Adrenal gland (tissue), 19 donors: ENCODE measurements at places on chromosomes 7 and 10.

DNA sequence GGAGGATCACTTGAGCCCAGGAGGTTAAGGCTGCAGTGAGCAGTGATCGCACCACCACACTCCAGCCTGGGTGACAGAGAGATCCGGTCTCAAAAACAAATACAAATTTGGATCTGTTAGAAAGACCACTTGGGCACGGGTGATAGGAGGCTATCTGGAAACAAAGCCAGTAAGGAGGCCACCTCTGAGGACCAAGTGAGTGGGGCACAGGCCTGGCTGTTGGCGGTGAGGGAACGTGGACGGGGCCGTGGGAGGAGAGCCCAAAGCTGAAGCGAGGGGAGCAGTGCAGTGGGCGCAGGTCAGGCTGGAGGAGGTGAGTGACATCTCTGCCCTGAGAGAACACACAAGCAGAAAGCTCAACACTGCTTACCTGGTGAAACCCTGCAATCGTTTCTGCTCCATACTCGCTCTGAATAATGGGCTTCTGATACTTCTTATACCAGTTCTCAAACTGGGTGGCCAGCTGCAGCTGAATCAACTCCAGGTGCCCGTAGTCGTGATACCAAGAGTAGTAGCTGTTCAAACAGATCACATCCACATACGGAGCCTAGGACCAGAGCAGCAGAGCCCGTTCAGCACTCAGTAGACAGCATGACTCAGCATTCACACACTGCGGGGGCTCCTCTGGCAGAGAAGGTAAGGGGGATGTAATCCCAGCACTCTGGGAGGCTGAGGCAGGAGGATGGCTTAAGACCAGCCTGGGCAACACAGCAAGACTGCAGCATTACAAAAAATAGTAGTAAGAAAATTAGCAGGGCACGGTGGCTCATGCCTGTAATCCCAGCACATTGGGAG lies 14.5 kb downstream of the GUSB start:
- H3K27me3 ChIP-seq: no peaks in the 10 kb centered on the region
- no peak overlapping the region for H3K4me3 ChIP-seq
- peaks cover 94% of the 10 kb centered on the region for H3K36me3 ChIP-seq
- no peak for DNase-seq

GRCh38 chr7:123120286-123120685 lies 79.5 kb downstream of the SLC13A1 start:
- no peak overlapping the region for H3K27ac ChIP-seq
- no peaks in the 10 kb centered on the region for H3K4me1 ChIP-seq
- H3K27me3 ChIP-seq: no peaks in the 10 kb centered on the region
- H3K4me3 ChIP-seq: no peak overlapping the region
- no peaks in the 10 kb centered on the region for H3K36me3 ChIP-seq

DNA sequence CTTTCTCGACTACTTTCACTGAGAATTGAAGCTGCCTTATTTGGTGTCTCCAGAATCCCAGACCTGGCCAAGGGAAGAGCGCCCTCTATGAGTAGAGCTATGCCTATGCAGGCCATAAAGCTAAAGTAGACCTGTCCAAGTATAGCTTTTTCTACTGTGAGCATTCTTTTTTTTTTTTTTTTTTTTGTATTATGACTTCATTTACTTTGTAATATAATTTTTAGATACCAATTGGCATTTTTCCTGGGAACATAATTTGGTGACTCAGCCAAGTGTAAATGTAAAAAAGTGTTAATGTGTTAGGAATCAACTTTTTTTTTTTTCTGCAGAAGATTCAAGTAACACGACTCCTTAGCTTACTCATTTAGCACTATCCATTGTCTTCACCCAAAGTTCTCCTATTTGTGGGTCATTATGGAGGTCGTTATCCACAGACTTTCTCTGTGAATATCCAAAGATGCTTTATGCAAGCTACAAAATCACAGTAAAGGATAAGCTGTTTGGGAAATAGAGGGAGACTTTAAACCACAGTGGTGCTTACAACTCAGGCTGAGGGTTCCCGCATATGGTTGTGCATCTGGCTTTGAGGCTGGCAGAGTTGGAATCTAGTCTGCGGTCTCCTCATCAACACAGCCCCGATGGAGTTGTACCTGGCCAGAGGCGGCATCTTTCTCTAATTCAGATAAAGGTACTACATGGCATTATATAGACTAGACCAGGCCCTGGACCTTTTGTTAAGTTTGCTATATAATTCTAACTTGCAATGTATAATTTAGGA lies 1040.2 kb upstream of the SORCS1 start:
- H3K36me3 ChIP-seq: no peaks in the 10 kb centered on the region
- DNase-seq: no peak
- H3K4me1 ChIP-seq: no peaks in the 10 kb centered on the region
- no peak overlapping the region for H3K4me3 ChIP-seq

DNA sequence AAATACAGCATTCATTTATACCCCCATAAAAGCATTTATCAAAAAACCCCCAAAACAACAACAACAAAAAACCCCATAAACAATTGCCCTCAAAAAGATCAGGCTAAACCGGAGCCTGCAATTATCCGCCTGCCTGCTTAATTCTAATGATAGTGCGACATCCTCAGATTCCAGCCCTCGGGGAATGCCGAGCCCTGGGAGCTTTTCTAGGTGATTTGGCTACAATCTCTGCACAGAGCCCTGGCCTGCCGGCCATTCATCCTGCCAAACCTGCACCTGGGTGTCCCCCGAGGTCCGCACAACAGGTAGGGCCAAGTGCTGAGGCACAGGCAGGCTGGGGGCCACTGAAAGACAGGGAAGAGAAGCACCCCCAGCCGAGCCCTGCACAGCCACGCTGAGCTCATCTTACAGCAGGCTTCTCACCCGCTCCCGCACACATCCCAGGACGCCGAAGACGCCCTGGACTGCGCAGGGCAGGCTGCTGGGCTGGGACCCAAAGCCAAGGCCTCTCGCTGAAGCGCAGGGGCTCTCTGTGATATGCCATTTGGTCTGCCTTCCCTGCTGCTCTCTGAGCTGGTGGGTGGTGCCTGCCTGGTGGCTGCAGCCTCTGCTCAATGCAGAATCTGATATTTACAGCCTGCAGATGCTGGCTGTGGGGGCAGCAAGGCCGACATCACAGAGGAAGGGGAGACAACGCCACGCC lies 57.5 kb downstream of the CAMK2B start:
- no peak overlapping the region for H3K27ac ChIP-seq
- no peaks in the 10 kb centered on the region for H3K36me3 ChIP-seq
- no peaks in the 10 kb centered on the region for H3K27me3 ChIP-seq
- no peak overlapping the region for H3K4me3 ChIP-seq
- no peaks in the 10 kb centered on the region for H3K4me1 ChIP-seq

GRCh38 chr7:47283497-47284131 lies 298.3 kb downstream of the TNS3 start:
- H3K27me3 ChIP-seq: no peaks in the 10 kb centered on the region
- H3K4me1 ChIP-seq: no peaks in the 10 kb centered on the region
- peaks cover 83% of the 10 kb centered on the region for H3K36me3 ChIP-seq
- no peak overlapping the region for H3K27ac ChIP-seq

DNA sequence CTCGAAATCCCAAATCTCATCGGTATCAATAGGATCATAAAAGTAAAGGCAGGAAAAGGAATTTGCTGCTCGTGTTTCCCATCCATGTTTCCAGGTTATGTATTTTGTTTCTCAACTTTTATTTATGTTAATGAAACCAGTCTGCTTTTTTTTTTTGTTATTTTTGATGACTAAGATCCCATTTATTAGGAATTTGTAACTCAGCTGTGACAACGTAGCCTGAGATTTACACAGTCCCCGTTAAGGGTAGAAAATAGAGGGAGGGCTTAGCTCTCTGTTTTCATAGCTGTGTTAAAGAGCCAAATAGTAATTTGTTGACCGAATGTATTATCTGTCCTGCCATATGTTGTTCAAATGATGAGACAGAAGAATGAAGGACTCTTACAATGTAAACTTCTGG lies 164.0 kb downstream of the MGMT start:
- H3K27me3 ChIP-seq: no peaks in the 10 kb centered on the region
- H3K27ac ChIP-seq: no peak overlapping the region
- DNase-seq: no peak

- DNase-seq: no peak
- H3K27me3 ChIP-seq: no peaks in the 10 kb centered on the region
- no peak overlapping the region for H3K27ac ChIP-seq
- H3K4me3 ChIP-seq: no peak overlapping the region
- peaks cover 5% of the 10 kb centered on the region for H3K4me1 ChIP-seq
Measured at GRCh38 chr10:74900297-74900696, 73.9 kb downstream of the KAT6B start.
